Naive B cell (primary cell): ENCODE measurements at places on chromosomes 3 and 15.

GRCh38 chr3:23442598-23443383 is 239.7 kb downstream of the UBE2E2 start:
- peak; percentile 62 for DNase-seq

DNA sequence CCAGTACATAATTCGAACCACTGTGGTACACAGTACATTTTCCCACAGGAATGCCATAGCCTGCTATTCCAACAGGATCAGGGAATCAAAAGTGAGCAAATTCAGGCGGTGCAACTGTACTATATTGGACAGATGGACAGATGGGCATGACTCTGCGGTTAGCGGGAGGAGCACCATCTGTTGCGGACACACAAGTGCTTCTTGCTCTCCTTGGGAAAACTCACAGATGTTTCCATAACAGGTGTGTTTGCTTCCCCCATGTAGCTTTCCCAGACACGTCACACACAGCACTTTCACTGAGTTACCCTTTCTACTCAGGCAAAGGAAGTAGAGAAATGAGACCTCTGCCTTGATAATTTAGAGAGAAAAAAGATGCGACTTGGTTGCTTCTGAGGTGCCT is 325.1 kb upstream of the THBS1 start:
- no peak for DNase-seq

DNA sequence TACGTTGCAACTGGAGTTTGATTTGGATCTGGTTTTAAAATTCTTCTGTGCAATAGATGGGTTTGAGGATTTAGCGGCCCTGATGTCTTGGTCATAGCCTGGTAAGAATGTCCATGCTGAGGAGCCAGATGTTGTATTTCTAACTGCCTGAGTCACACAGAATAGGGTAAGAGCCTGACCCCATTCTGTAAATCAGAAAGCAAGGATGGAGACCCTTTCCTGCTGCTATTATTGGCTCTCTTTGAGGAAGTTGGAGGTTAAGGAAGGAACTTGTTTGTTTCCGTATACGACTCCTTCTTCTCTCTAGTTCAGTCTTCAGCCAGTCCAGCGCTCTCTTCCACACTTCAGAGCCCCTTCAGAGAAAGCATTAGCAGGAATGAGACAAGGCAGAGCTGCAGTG is 65.1 kb downstream of the HCN4 start:
- no peak for DNase-seq

- no peak for DNase-seq
Observed at GRCh38 chr15:39202641-39203040, 378.2 kb upstream of the THBS1 start.

DNA sequence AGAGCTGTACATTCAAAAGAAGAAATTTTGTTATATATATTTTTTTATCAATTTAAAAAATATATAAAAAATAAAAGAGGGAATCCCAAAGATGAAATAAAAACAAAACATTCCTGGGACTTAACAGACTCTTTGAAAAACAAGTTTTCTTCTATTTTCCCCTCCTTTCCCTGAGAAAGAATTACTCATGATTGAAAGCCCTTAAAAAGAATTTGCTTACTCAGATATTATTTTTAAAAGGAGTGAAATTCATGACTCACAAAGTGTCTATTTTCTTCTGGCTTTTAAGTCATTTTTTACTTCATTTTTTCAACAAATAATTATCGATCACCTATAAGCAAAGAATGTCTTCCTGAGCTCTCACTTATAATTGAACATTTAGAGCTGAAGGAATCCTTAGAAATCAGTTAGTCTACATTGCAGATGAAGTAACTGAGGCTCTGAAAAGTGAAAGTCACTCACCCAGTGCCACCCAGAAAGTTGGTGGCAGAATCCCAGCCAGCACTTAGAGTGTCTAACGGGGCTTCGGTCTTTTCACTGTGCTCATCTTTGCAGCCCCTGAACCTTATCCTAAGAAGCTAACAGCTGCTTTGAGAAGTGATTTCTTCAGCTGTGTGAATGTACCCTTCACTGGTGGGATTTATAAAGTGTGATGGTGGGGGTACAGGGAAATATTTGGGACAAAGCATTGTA is 42.5 kb upstream of the NUDT16 start:
- DNase-seq: no peak

DNA sequence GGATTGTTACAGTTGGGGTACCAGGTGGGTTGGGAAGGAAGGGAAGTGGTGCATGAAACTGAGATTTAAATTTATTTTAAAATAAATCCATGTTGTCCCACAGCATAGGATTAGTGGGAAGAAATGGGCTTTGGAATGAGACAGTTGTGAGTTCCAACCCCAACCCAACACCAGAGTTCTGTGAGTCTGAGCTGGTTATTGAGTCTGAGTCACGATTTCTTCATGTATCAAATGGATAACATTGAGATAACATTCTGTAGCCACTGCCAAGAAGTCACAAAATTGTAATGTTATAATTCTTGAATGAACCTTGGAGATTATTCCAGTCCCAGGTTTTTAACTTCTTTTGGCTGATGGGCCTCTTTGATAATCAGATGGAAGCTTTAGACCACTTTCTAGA is 13.7 kb downstream of the IFT122 start:
- no peak for DNase-seq

- no peak for DNase-seq
Observed at GRCh38 chr15:95417761-95418160, 912.7 kb upstream of the NR2F2 start.

- DNase-seq: no peak
Observed at GRCh38 chr3:192750201-192750600, 22.9 kb upstream of the FGF12 start.

DNA sequence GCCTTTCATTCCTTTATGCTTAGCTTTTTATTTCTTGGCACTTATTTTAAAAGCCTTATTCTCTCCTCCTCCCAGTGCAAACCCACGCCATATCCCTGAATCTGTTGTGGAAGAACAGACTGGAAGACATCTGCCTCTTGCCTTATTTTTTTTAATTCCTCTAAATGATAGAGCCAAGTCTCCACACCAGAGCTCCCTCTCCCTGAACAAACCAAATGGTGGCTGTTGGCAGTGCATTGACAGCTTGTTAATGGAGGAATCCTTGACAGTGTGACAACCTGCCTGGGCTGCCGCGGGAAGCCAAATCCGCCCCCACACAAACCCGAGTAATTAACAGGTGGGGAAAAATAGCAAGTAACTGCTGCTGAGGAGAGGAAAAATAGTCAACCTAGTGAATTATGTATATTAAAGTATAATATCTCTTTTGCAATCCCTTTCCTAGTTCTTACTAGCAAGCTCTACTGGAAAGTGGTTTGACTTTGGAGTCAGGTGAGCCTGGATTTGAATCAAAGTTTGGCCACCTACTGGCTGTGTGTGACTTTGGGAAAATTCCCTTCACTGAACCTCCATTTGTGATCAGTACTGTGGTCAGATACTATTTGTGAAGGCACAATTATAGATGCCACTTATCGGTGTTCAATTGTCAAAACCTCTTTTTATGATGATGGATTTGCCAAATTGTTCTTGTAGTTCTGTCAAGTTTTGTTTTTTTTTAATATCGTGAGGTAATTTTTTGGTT is 589.6 kb downstream of the PDCD6IP start:
- no peak for DNase-seq

- DNase-seq: peak; percentile 33
Observed at GRCh38 chr3:184005941-184006507, 11.7 kb downstream of the ABCC5 start.

GRCh38 chr3:187922704-187923416 is 177.6 kb upstream of the BCL6 start:
- DNase-seq: no peak

DNA sequence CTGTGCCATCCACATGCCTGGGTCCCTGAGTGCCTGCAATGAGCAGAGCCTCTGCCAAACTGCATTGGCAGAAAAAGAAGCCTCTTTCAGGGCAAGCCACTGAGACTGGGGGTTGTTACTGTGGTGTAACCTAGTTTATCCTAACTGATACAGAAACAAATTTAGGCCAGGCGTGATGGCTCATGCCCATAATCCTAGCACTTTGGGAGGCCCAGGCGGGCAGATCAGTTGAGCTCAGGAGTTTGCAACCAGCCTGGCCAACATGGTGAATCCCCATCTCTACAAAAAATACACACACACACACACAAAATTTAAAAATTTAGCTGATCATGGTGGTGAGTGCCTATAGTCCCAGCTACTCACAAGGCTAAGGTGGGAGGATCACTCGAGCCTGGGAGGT is 221.6 kb downstream of the TBC1D2B start:
- DNase-seq: no peak

DNA sequence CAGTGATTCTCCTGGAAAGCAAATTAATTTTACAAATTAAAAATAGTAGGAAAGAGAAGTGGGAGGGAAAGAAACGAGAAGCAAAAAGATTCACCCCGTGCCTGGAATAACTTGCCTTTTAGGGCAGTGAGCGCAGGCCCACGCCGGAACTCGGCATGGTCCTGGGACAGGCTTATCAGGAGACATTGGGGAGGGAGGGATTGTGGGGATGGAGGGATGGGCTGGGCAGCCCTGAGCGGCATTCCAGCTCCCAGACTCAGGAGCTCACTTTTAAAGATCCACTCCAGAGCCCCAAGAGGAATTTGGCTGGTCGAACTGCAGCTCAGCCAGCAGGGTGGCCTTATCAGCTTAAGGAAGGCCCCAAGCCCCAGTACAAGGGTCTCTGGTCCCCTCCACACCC is 117.9 kb downstream of the ADCY5 start:
- no peak for DNase-seq

- no peak for DNase-seq
Observed at GRCh38 chr15:95988574-95988887, 342.0 kb upstream of the NR2F2 start.

- no peak for DNase-seq
Observed at GRCh38 chr3:156743859-156744258, 69.5 kb downstream of the TIPARP start.

DNA sequence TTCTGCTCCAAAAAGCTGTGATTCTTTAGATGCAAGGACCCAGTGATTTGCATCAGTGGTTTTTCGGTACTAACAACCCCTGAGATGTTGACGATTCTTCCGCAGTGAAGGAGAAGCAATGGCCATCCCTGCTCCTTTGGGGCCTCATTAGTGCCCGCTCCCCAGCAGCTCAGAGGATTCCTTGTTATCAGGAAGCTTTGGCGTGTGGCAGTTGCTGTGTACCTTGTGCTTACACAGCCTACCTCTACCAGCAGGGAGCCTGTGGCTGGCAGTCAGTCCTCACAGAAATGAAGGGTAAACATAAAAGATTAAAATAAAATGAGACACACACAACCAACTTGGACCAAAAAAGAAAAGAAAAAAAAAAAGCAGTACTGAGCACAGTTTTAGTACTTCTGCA is 55.2 kb downstream of the CNTN3 start:
- no peak for DNase-seq

GRCh38 chr3:142595581-142595950 is 627 bp upstream of the PLS1 start:
- no peak for DNase-seq

DNA sequence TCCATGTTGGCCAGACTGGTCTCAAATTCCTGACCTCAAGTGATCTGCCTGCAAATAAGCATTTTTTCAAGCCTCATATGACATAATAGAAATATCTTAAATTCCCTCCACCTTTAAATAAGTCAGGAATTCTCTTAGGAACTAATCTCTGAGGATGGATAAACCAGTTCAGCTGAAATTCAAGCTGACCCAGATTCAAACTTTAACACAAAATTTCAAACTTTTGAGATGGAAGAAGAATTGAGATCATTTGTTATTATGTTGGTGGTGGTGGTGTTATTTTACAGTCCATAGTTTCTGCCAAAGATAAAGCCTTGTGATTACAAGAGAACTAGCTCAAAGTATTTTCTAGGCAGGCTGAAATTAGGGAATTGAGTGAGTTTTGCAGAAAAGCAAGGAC is 85.5 kb downstream of the SSR3 start:
- DNase-seq: no peak

DNA sequence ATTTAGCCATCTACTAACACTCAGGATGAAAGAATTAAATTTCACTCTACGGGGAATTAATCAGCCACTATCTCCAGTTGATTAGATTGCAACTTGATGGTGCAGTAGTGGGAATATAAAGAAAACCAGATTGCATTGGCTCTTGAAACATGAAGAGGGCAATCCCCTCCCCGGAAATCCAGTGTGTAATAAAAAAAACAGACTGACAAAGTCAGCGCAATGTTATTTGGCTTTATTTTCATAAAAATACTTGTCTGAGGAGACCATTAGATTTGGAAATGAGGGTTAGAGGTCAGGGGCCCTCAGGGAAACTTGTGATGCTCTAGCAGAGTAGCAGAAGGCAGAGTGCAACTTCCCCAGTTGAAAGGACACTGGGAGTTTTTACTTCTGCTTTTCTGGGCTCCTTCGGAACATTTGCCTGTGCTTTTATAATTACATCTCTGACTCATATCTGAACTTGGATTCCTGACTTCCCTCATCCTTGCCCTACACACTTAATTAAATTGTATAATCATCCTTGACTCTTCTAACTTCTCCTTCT is 326.8 kb downstream of the TUSC7 start:
- DNase-seq: no peak

GRCh38 chr3:144774897-144775296 is 803.3 kb downstream of the DIPK2A start:
- no peak for DNase-seq

- DNase-seq: peak; percentile 57
Observed at GRCh38 chr3:127629467-127630403, 750 bp downstream of the PODXL2 start.

DNA sequence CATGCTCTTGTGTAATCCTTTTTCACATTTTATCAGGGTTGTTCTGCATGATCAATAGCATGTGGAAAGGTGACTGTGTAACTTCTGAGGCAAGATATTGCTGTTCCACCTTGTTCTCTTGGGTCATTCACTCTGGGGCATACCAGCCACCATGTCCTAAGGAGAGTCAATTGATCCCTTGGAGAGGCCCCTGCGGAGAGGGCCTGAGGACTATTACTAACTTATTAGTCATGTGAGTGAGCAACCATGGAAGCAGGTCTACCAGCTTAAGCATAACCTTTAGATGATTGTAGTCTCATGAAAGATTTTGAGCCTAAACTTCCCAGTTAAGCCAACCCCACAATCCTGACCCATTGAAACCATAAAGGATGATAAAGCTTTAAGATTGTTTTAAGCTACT is 22.0 kb upstream of the COL6A5 start:
- no peak for DNase-seq

GRCh38 chr15:91099995-91100813 is at the start of gene SV2B:
Gene SV2B (plus strand): TSS chr15:91100257. CDS start chr15:91226264, 126,007 bp downstream.
- DNase-seq: peak; percentile 21

DNA sequence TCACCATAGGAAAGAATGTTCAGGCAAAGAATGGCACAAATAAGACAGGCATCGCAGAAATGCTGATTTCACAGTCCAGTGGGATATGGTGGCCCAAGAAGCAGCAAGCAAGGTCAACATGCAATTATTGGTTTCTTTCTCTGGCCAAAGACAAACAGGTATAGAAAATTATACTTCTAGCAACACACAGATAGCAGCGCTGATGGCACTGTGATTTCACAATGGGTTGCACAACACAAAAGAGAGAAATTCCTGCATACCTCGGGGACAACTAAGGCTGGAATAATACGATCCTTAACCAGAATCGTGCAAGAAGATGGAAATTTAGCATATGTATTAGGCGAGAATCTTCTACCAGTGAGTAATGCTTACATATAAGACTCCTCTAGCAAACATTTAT is 76.3 kb upstream of the NR2F2 start:
- no peak for DNase-seq

GRCh38 chr3:117165601-117166051 is 456.0 kb downstream of the TUSC7 start:
- no peak for DNase-seq
